ENCODE measurements at places on chromosomes 1 and 21.
A peak's percentile ranks its signal among the peaks of the same experiment; 100 is the strongest.

DNA sequence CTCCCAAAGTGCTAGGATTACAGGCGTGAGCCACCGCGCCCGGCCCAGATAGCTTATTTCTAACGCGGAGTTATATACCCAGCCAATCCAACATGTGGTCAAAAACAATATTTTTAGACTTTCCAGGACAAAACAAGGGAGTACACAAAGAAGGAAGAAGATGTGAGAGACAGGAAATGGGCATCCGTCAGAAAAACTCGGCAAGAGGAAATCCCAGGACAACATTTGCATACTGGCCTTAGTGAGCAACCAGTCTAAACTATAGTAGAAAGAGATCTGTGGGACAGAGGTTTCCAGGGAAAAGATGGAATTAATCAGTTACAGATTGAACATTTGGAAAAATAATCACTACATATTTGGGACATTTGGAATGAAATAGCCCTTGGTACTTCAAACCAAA is 11.4 kb downstream of the ARMH1 start:
- DNase-seq, result no peak

DNA sequence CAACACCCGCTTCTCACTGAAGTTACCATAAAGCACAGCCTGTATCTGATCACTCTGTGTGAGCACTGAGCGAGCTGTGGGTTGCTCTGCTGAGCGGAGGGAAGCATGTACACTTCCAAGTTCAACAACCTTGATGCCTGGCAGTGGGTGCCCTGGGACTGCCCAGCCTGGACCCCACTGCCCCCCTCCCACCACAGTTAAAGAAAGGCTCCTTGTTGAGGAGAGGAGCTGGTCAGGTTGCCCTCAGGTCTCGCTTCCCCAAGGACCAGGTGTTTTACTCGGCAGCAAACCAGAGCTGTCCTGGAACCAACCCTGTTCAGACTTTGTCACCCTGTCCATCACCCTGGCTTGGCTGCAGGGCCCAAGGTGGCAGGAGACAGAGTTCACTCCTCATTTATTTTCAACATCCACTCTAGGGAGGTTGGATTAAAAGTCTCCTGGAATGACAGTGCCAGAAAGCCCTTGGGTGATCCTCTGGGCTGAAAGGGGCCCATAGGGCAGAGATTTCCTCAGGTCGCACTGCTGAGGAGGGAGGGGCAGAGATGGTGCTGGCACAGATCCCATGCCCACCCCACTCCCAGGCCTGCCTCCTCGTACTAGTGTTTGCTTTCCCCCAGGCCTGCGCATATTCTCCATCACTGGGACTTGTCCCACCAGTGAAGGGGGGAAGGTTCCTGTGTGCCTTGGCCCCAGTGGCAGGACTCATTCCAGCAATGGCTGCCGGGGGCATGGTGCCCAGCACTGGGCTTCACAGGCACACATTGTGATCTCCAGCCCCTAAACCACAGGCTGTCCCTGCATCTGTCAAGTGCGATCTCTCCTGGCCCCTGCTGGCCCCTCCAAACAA is 101.7 kb downstream of the TRABD2B start:
- DNase-seq, result no peak

- DNase-seq, result peak; percentile 36
These were observed 7.8 kb downstream of the UBIAD1 start for GRCh38 chr1:11280719-11281376.

DNA sequence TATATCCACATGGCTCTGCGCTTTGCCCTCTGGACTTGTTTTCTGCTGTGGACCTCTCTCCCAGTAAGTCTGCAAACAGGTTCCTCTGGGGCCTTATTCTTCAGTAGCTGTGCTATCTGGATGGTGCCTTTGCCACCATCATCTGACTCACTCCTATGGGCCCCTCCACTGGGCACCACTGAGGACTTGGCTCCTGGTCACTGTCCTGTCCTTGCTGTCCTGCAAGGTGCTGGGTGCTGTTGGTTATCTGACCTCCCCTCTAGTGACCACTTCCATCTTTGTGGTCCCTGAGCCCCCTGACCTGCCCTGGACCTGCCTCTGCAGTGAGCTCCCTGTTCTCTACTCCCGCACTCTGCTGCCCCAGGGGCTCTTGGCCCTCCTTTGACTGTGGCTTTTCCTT is 6.7 kb downstream of the CNIH3 start:
- DNase-seq, result no peak

DNA sequence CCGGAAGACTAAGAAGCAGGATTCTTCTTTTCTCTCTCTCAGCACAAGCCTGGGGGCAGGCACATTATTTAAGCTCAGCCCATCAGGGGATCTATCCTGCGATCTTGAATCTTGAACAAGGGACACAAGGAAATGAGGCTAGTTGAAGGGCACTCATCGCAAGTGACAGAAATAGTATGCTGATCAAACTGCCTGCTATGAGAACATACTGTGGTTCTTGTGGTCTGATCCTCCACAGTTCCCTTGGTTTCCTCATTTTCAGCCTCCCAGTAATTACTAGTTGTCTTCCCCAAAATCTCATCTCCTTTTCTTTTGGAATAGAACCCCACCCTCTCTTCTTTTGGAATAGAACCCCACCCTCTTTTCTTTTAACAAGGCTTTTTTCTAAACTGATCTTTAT is 6.5 kb downstream of the ANKRD45 start:
- no peak for DNase-seq

DNA sequence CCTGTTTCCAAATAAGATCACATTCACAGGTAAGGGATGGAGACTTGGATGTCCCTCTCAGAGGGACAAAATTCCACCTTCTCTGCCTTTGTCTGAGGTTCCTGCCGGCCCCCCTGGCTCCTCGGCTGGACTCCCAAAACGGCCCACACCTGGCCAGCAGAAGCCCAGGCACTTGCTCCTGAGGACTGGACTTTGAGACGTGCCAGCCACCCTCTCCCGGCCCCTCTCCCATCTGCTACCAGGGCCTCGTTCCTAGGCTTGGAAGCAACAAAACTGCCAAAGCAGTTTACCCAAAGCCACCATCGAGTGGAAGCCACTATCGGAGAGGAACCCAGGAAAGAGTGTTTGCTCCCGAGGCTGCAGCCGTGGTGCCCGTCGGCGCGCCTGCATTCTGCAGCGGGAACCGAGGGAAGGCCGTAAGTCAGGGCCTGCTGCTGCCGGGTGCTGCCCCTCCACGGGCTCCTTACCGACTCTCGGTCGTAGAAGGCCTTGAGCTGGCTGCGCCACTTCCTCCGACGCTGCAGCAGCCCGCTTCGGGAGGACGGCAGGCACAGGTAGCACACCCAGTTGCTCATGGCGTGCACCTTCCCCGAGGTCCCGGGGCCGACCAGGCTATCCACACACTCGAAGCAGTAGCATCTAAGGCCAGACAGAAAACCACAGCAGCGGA is 3.5 kb downstream of the DNMT3L start:
- DNase-seq, result no peak

DNA sequence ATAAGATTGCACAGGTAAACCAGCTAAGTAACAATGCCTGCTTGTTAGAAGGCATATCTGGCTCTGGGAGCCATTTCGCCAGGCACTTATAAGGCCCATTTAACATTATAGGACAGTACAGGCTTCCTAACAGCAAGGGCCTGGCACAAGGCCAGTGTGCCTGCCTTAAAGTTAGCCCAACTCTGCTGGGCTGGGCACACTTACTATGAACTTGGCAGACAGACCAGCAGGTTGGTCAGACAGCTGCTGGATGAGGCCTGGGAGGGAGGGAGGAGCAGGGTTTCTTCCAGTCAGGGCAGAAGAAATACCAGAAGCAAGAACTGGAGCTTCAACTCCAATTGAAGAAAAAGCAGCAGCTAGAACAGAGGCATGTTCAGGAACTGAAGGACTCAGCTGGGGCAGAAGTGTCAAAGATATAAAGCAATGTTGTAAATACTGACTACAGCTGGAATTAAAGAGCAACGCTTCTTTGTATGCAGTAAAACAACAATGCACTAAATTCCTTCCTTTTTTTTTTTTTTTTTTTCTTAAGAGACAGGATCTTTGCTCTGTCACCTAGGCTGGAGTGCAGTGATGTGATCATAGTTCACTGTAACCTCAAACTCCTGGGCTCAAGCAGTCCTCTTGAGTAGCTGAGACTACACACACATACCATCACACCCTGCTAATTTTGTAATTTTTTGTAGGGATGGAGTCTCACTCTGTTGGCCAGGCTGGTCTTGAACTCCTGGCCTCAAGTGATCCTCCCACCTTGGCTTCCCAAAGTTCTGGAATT is 4.9 kb downstream of the CACHD1 start:
- DNase-seq, result no peak

DNA sequence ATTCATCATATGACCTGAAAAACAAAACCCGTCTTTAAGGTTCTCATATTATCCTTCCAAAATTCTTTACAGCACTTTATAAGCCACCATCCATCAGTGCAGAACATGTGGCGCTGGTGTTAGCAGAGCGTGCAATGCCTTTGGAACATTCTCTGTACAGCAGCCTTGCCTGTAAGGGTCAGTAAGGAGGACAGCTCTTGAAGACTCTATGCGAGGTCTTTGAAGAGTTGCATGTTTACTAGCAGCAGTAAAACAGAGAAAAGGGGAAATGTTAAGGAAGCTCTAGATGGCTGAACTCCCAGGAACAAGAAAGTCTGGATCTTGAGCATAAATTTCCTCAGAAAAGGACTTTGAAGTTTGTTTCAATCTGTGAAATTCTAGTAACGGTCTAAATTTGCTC is 365.6 kb downstream of the DUSP10 start:
- DNase-seq, result no peak

DNA sequence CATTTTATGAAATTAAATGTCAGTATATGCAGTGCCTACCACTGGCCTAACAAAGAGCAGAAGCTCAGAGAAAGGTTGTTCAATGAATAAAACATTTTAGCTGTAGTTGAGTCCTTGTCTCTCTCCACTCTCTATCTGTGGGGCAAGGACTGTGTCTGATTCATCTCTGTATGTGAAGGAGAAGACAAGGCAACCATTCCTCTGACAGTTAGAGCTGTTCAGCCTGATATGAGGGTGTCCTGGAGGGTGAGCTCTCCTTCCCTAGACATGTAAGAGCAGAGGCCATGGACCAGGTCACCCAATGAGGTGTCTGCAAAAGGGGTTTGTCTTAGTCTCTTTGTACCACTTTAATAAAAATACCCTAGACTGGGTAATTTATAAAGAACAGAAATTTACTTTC is 4.5 kb upstream of the PDZK1IP1 start:
- DNase-seq, result no peak

DNA sequence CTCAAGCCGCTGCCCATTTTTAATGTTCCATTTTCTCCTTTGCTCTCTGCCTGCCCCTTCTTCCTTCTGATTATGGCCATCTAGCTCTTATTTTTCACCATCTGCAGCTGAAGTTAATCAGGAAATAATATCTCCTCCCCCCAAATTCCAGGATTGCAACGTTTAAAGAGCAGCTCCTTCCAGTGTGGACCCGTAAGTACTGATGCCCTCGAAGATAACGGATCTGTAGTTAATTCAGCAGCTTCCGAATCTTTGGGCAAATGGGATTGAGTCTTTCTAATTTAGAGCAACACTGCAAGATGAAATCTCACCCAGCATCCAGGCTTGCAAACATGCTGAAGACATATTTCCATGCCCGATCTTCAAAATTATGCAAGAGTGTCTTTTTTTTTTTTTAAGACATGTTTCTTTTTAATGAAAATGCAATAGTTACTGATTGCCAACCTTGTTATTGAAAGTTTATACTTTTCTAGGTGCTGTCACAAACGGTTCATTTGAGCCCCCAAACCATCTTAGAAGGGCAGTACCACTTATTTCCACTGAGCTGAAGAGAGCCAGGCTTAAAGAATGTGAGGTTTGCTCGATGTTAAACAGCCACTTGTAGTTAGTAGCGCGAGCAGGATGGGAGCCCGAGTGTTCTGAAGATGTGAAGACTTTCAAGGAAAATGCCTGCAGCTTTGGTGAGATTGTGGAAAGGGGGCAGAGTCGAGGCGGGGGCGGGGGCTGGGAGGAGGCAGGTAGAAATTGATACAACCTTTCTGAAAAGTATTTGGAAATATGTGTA is 10.9 kb upstream of the RCAN3 start:
- DNase-seq, result no peak

DNA sequence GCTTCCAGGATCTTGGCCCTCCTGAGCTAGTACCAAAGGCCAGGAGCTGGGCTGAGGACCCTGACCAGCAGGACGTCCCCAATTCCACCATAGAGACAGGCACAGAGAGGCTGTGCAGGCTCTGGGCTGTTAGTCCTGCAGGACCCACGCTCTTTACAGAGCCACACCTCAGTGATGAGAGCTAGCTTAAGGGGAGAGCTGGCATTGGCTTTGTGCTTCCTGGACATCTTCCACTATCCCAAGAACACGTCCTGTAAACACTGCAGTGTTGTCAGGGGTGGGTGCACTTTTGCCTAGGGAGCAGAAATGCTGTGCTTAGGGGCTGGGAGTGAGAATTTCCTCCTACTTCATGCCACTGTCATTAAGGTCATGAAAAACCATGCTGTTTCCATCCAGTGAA is 91.7 kb upstream of the EDN2 start:
- no peak for DNase-seq

DNA sequence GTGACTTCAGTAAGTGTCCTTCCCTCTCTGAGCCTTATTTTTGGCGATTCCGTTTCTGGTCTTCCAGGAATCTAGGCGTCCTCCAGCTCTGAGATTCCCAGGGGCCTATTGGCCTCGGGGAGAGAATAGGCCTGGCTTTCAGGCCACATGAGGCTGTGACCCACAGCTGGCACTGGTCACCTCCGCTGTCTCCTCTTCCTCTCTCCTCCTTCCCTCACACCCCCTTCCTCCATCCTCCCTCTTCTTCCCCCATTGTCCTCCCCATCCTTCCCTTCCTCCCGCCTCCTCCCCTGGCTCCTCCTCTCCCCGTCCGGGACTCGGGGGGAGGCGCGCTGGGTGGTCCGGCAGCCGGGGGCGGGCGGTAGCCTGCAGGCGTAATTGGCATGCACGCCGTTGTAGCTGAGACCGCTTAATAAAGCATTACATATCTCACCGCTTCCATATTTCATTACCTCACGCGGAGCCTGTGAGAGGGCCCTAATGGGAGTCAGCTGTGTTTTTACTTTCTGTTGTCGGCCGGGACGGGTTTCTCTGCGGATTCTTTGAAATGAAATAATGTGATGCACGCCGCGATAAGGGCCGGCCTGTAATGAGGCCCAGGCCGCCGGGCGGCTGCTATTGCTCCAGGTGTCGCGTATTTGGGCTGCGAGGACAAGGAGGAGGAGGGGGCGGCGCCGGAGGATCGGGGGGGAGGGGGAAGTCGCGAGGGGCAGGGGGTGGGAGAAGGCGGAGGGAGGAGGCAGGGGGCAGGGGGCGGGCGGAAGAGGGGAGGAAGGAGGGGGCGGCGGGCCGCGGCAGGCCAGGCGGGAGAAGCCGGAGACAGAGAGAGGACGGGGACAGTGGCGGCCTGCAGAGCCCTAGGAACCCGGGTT is 95.3 kb downstream of the FOXD2 start:
- no peak for DNase-seq

GRCh38 chr1:212491454-212491853 is 58.7 kb downstream of the NENF start:
- no peak for DNase-seq

GRCh38 chr1:217721692-217722091 is 90.5 kb downstream of the SPATA17 start:
- no peak for DNase-seq

- DNase-seq, result no peak
These were observed 49.9 kb downstream of the BACE2 start for GRCh38 chr21:41217671-41218385.

Measured in CD4-positive, alpha-beta T cell treated with Interleukin-12 subunit alpha and Interleukin-12 subunit beta, for 1 hour (primary cell).